ENCODE measurements at places on chromosomes 11 and 22.

DNA sequence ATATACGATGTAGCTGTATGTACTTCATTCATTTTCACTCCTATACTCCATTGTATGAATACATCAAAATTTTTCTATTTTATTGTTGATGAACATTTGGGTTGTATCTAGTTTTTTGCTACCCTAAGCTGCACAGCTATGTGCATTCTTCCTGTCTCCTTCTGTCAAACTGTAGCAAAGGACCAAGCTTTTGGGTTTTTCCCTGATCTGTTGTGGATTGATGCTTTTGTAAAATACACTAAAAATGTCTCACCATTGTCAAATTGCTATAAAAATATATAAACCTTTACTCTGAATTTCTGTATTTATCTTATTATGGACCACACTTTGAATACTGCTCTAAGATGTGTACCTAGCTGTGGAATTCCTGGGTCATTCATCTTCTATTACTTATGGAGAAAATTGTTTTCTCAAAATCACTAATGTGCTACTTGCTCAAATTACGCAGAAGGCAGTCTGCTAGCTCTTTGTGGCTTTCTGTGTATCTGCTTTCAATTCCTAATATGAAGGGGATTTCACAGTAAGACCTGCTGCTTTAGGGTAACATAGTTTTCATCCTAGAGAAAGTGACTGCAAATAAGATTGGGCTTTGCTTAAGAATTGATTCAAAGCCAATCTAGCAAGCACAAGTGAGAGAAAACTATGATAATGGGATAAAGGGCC is 123.4 kb downstream of the CYP2R1 start:
- peak; percentile 15 for DNase-seq

DNA sequence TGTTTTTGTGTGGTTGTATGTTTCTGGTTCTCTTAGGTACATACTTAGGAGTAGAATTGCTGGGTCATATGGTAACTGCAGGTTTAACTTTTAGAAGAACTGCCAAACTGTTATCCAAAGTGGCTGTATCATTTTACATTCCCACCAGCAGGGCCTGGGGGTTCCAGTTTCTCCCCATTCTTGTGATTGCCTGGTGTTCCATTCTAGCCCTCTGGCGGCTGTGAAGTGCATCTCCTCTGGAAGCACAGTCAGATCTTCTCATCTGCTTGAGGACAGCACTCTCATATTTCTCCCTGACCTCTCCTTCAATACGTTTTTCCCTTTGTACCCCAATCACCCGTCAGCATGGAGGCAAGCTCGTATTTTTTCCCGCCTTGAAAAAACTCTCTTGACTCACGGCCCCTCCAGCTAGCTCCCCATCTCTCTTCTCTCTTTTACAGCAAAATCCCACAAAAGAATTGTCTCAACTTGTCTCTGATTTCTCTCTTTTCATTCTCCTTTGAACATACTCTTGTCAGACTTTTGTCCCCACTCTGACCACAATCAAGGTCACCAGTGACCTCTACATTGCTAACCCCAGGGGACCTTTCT is 56.8 kb upstream of the THY1 start:
- DNase-seq = no peak

- no peak for DNase-seq
Observed at GRCh38 chr11:90438069-90438468, 215.2 kb upstream of the CHORDC1 start.

DNA sequence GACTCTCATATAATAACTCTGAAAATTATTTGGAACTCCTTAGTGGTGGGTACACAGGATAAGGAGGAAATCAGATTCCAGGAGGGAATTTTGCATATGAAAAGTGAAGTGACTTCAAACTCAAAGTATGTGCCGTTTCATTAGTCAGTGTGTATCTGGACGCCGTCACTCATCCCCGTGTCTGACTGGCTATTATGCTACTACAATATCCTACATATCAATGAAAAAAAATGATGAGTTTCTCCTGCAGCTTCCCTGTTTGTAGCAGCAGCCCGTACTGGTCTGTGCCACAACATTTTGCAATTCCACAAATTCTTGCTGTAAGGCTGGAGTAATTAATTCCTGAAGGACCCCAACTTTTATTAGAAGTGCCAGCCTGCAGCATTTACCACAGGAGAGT is 16.5 kb downstream of the WT1 start:
- DNase-seq = no peak

DNA sequence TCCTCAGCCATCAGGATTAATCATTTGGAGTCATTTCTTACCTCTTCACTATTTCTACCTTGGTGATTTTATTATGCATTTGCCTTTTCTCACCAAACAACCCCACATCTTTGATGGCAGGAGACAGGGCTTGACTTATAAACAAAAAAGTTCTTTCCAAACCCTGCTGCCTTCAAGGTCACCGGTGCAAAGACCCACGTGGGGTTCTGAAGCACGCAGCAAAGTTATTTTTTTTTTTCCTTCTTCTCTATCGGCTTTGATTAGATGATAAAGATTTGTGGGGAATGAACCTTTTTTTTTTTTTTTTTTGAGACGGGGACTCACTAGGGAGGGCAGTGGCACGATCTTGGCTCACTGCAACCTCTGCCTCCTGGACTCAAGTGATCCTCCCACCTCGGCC is 44.1 kb downstream of the DRG1 start:
- DNase-seq = no peak

DNA sequence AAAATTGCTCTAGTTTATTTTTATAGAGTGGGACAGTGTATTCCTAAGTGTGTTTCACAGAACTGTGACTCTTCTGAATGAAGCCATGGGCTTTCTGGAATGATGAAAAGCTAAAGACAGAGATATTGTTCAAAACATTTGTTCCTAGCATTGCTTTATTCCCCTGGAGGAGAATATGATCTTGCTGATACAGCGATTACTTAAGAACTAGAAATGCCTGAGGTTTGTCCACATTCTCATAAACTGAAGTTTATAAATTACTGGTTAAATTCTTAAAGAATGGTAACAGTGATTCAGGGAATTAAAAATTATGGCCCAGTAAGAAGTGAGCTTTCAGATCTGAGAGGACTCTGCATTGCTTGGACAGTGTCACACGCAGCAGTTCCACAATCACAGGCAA is 690.3 kb downstream of the FAM181B start:
- DNase-seq = no peak

DNA sequence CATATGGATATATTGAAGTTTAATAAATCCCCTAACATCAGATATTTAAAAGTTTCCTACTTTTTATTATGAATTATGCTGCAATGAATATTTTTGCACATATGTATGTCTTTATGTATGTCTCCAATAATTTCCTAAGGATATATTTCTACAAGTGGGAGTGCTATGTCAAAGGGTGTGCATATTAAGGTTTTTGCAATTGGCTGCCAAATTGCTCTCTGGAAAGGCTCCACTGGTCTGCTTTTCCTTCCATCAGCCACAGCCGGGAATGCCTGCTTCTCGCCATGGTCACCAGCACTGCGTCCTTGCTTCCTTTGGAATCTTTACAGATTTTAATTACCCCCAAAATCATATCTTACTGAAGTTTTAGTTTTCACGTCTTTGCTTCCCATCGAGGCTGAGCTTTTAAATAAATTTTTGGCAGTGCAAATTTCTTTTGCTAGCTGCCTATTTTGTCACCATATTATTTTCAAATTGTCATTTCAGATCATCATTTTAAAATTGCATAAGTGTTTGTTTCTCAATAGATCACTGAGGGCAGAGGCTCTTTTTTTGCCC is 221.7 kb downstream of the SNX19 start:
- no peak for DNase-seq

GRCh38 chr22:49658902-49659280 is 168.8 kb downstream of the BRD1 start:
- DNase-seq = no peak

- DNase-seq = no peak
Observed at GRCh38 chr11:22617868-22618267, 7.8 kb downstream of the FANCF start.

DNA sequence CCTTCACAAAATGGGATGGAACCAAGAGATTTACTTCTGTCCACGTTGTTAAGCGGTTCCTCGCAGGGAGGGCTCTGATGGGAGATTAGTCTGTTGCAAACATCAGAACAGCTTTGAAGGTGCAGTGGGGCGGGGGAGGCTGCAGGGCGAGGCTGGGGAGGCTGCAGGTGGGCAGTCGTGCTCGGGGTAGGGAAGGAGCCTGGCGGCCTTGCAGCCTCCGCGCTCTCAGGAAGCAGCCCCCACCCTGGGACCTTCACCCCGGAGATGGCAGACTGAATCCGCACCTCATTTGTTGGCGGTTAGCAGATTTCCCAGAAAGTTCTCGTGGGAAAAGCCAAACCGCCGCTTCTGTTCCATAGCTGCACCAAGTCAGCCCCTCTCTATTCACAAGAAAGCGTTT is 237.3 kb downstream of the BRD1 start:
- no peak for DNase-seq

GRCh38 chr11:126332221-126332711 is 23.2 kb upstream of the ST3GAL4 start:
- DNase-seq = no peak

DNA sequence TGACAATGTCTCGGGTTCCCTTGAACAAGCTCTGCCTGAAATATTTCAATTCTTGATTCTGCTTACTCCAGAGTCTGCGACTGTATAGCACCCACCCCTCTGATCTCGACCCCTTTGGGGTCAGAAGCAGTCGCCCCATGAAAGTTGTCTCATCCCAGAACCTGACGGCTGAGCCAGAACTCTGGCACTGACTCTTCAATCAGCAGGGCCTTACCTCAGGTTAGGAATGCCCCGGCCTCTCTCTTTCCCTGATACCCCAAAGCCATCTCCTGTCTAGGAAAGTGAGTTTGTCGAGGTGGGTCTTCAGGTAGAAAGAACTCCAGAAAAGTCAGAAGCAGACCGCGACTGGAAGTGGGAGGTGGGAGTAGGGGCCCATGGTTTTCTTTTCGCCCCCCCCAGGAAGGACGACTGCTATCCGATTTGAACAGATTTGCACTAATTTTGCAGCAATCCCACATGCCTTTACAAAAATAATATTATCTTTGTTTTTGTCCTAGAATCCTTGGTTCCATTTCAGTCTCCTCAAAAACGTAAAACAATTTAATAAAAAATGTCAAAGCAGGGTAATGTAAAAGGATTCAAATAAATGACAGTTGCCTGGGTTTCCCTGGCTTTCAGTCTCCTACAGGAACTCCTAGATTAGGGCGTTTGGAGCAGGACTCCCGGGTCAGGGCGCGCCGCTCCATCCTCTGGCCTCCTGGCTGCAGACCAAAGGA is 898 bp upstream of the ROBO3 start:
- no peak for DNase-seq

DNA sequence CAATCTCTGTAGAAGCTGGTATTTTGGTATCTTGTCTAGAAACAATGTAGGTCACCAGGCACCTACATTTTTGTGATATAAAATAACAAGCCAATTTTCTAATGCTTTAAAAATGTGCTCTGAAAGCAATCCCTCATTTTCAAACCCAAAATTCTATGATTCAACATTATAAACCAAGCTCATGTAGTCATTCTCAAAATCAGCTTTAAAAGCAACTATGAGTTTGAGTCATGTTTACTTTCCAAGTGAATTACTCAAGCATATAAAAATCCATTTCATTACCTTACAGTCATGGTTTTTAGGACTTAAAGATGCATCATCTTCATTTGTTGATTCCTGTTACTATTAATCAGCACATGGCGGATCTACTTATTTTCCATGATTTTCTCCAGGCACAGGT is 216.4 kb downstream of the GRM5 start:
- no peak for DNase-seq

DNA sequence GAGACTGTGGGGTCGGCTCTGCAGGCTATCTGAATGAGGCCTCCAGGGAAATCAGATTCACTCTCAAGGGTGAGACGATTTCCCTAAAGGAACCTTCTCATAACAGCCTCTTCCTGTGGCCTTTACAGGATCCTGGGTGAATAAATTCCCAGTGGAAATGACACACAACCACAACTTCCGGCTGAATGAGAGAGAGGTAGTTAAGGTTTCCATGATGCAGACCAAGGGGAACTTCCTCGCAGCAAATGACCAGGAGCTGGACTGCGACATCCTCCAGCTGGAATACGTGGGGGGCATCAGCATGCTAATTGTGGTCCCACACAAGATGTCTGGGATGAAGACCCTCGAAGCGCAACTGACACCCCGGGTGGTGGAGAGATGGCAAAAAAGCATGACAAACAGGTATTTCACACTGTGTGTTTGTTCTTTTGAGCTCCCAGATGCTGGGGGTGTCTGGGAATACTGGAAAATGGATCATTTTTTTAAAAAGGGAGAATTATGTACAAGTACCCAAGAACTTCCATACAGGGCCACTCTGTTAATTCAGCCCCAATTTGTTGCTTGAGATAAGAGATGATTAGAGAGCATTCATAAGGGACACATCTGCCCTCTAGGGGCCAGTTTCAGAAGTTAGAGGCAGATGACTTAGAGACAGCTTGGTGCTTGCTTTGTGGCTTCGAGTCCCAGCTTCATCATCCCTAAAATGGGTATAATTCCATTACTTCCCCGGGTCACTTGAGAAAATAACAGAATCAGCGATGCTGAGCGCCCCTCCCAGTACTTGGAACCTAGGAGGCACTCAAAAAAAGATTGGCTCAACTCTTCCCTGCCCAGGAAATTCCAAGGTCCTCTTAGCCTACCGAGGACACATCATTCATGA is 10.2 kb downstream of the SERPIND1 start:
- DNase-seq = peak; percentile 57

GRCh38 chr22:46007848-46008261 is 30.9 kb upstream of the WNT7B start:
- DNase-seq = no peak

GRCh38 chr11:5366856-5367255 is 15.5 kb downstream of the OR51B6 start:
- no peak for DNase-seq

- no peak for DNase-seq
Observed at GRCh38 chr11:60887556-60887955, 18.8 kb downstream of the PRPF19 start.

- no peak for DNase-seq
Observed at GRCh38 chr11:107819361-107820014, 39.1 kb downstream of the SLC35F2 start.

DNA sequence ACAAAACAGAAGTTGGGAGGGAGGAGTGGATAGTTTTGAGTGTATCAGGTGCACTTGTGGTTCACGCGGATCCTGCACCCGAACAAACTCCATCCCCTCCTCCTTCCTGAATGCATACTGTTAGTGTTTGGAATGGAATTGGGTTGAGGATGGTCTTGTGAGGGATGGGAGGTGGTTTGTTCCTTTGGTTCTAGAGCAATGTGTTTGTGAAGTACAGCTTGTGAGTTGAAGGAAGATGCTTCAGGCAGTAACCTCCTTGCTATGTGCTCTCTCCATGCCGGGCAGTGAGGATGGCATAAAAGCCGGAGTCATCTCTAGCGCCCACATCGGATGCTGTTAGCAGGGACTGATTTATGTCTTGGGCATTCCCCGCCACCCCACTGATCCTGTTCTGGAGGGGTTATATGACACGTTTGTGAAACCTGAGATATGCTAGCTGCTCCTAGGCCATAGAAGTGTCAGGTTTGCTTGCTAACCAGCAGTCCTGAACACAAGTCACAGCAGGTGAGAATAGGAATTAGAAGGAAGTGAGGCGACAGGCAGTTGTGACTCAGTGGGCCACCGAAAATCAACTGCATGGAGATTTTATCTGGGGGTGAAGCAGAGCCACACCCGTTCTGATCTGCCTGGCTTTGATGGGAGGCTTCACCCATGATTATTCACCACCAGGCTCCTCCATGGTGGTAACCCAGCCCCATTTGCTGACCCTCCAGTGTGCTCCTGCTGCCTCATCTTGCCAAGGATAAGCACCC is 2.2 kb downstream of the BCR start:
- no peak for DNase-seq
